MM.1S (cell line): ENCODE measurements at places on chromosomes 4 and X.

DNA sequence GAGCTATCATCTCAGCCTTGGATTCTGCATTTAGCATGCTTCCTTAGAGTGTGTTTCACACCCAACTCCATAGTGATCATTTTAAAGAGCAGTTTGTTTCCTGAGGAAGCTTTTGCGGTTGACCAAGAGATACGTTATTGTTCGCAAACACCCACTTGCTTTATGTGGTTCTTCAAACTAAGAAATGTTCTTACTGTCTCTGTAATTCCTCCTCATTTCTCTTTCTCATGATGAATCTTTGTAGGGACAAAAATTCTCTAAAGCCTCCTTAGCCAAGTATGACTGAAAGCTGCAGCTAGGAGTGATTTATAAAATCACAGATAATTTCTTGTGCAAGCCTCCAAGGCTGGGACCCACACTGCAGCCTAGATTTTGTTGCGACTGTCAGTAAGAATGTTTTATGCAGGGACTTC, 10.0 kb downstream of the TNIP3 start:
- peak; percentile 58 for DNase-seq

DNA sequence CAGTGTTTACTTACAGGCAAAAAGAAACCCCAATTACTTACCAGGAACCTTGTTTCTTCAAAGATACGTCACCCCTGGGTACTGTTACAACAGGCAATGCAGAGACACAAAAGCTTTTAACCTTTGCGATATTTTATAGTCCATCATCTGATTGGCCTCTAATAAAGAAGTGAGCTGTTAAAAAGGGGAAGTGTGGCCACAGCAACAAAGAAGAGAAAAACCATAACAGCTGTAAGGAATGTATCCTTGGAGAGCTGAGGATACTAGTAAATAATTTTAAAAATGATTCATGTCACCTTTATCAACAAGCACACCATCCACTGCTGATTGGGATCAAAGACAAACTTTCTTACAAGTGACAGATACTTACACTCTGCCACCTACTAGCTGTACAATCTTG, 14.1 kb downstream of the GABRA4 start:
- no peak for DNase-seq

DNA sequence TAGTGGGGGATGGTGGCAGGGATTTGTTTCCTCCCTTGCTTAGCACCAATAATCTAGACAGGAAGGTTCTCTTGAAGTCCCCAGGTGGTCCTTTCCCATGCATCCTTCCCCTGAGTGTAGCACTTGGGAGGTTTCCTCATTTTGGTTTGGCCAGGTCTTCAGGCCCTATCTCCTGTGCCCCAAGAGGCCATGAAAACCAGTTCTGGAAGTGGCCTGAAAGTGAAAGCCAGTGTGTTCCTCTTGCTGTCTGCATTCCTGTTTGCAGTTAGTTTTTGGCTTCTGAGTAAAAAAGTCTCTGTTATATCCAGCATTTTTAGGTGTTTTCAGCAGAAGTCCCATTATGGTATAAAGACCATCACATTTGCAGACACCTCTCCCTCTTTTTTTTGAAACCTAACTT, 59.5 kb downstream of the MTM1 start:
- DNase-seq: peak; percentile 7

DNA sequence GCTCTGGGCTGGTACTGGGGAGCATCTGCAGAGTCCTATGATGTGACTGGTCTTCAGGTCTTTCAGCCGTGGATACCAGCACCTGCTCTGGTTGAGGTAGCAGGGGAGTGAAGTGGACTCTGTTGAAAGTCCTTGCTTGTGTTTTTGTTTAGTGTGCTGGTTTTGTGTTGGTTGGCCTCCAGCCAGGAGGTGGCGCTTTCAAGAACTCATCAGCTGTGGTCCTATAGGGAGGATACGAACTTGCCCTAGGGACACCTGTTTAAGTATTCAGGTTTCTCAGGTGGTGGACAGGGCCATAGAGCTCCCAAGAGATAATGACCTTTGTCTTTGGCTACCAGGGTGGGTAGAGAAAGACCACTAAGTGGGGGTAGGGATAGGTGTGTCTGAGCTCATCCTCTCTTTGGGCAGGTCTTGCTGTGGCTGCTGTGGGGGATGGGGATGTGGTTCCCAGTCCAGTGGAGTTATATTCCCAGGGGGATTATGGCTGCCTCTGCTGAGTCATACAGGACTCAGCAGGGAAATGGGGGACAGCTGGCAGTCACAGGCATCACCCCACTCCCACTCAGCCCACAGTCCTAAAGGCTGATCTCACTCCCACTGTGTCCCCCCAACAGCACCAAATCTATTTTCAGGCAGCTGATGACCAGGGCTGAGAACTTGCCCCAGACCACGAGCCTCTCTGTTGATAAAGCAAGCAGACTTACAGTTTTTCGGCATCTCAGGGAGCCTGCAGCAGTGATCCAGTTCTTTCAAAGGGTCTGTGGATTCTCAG, 24.1 kb downstream of the MSMO1 start:
- no peak for DNase-seq

DNA sequence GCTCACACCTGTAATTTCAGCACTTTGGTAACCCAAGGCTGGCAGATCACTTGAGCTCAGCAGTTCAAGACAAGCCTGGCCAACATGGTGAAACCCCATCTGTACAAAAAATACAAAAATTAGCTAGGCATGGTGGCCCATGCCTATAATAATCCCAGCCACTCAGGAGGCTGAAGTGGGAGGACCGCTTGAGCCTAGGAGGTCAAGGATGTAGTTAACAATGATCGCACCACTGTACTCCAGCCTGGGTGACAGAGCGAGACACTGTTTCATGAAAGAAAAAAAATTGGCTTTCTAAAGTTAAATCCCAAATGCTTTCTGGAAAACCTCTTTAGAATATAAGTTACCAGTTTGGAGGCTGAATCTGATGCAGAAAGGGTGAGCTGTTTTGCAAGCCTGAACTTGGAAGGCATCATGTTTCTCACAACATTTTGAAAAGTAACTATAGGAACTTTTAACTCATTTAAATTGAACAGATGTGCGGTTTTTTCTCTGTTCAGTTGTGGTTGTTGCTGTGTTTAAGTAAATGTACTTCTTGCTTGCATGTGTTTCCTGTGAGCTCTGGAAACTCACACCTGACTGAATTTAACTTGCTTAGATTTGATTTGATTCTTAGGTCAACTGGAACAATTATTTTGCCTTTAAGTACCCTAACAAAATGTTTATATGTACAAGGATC, 39.8 kb upstream of the TMEM131L start:
- no peak for DNase-seq

DNA sequence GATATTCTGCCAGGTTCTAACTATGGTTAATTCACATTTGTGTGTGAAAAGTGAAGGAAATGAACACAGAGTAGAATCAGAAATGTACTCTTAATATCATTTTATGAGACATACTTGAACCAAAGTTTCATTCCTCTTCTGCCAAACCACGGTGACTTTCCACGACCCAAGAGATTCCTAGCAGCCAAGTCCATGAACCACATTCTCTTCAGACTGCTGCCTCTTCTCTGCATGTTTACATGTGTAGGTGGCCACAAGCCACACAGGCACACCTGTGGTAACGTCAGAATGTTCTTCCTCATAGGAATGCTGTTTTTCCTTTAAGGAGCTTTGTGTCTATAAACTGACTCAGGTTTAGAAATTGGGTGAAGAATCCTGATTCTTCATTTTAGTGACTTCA, 1411.2 kb downstream of the RAPGEF2 start:
- no peak for DNase-seq

DNA sequence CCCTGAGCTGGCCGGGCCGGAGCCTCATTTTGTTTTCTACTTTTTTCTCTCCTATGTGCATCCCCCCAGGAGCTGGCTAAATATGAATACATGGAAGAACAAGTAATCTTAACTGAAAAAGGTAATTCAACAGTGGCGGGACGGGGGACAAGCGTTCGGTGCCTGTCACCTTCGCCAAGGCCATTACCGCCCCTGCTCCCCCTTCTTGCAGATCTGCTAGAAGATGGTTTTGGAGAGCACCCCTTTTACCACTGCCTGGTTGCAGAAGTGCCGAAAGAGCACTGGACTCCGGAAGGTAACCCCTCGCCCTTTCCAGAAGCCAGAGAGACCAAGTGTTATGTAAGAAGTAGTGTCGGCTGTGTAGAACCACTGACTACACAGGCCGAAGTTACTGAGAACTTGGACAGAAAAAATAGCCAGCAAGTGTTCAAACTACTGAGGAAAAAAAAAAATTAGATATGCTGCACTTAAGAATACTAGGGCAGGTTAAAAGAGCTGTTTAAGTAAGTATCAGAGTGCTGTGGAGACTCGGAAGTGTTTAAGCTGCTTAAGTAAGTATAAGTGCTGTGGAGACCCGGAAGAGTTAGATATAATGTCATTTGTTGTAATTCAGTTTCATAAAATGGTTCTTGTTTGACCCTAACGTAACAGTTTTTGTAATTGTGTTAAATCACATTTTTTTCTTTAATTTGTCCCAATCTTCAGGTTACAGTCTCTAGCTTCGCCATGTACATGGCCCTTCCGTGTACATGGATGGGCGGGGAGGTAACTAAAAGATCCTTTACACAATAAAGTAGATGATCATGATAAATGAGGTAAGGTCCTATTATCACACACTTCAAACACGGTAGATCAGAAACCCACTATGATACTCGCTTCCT, 856 bp downstream of the SAT1 start:
- no peak for DNase-seq
